ENCODE measurements at places on chromosomes 5 and 9.

- peak; percentile 93 for DNase-seq
These were observed 226.5 kb downstream of the FANCC start for GRCh38 chr9:95090871-95091577.

DNA sequence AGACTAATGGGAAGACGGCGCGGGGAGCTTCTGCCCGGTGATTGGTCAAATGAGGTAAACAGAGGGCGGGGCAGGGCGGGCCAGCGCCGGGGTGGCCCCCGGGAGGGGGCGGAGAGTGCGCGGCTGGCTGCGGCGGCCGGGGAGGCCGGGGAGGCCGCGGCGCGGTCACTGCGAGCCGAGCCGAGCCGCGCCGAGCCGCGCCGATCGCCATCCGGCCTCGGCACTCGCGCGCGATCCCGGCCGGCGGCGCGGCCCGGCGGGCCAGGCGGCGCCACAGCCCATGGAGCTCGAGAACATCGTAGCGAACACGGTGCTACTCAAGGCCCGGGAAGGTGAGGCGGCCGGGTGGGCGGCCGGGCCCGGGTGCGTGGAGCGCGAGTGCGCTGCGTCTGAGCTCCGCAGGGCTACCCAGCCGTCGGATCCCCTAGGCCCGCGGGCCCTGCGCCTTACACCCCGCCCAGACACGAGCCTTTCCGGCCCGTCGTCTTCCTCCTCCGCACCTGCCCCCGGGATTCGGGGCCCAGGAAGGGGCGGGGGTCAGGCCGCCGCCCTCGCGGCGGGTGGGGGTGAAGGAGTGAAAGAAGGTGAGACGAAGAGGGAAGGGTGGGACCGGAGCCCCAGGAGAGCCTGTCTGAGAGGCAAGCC is at the start of gene GRK6:
Gene GRK6, plus strand, starts transcription at position 111 of the 645 bp plus-strand sequence. Its CDS starts 170 bp downstream, at position 281.
- peak; percentile 56 for DNase-seq

- no peak for DNase-seq
These were observed 312.0 kb upstream of the MSX2 start for GRCh38 chr5:174412374-174412773.

DNA sequence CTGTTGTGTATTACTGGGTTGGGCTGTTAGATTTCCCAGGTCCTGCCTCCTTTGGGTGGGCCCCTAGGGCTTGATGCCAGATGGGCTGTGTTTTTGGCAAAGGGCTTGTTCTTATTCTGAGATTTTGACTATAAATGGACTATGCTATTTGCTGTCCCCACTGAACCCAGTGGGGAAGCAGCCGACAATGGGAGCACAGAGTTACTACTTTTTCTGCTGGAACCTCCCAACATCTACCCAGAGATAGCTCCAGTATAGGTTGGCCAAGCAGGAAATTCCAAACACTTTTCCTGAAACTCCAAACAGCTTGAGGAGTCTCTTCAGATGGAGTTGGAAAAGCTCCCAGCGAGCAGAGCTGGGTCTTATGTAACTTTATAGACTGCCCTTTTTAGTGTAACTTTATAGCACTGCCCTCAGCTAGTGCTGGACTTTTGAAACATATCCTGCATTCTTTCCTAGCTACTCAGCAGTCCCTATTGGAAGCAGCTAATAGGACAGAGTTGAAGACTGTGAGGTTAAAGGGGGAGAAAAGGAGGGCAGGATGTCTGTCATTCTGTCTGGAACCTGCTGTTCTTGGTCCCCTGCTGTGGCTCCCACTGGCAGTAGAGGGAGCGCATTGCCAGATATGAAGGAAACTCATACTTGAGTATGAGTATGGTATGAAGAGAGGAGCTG is 21.0 kb downstream of the RUSC2 start:
- DNase-seq, result peak; percentile 52

DNA sequence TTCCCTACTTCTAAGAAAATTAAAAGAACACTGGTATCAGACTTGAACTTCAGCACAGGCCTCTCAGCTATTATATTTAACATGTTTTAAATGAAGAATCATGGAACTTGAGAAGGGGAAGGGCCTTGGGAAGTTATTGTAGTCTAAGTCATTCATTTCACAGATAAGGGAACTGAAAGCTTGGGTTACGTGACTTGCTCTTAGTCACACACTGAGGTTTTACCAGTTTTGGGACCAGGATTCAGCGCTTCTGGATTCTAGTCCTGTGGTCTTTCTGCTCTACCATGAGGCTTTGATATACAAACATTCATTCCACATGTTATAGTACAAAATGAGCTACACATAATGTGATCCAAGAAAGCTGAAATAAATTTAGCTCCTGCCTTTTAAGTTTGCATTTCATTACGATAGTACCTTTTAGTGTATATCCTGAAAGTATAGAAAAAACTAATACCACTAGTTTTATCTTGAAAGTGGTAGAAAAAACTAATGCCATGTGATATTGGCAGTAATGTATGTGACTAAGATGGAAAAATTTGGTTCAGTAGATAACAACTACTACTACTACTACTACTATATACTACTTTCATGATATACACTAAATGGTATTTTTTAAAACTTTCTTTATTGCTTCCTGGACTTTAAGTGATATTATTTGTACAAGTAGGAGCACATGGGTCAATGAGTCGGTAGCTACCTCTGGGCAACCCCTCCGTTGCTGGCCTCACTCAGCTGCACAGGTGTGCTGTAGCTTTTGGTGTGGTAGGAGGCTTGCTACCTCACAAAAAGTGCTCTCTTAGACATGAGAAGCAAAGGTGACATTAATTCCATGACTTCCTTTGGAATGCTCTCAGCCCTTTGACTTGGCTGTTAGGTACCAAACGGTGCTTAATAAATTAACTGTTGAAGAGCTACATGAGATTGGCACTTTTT is 40.7 kb downstream of the F2RL2 start:
- DNase-seq, result no peak

DNA sequence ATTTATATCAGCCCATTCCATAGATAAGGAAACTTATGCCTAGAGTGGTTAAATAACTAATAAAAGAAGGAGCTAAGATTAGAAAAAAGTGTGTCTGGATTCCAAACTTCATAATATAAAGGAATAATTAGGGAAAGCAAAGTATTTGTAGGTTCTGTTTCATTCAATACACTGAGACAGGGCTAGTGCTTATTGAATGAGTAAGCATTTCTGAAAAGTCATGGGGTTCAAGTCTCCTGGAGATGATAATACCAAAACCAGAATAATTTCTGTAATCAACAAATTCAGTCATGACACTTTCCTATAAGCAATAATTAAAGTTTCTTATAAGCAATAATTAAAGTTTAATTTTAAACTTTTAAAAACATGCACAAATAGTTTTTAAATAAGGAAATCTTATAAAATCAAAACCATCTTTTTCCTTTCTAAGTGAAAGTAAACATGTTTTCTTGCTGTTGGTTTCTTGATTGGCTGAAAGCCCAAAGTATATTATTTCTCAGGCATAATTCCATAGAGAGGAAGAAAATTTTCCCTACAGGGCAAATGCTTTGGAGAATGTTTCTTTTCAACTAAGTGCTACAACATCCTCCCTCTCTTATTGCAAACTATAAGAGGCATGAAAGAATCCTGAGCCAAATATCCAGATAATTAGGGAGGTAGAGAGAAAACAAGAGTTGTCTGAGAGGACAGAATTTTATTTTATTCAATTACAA is 510.2 kb downstream of the PRELID2 start:
- no peak for DNase-seq

DNA sequence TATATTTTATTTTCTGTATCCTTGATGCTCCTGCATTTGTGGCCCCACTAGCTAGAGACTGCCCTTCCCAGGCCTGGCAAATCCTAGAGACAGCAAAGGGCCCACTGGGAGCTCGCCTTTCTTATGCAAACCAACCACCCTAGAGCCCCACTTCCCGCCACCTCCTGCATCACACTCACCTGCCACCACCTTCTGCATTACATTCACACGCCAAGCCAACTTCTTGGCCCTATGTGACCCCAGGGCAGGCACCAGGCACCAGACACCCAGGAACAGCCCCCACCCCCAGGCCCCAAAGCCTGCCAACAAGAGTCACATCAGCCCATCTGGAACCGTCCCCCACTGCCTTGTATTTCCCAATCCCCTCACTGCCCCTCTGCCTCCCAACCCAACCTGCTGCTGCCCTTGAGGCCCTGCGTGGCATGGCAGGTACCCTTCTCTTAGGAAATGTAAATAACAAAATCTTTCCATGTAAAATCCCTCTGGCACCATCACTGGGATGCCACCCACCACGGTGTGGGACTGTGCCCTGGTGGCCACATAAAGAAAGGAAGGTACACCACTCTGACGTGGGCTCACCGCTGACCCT is 22.0 kb downstream of the ROR2 start:
- no peak for DNase-seq

- DNase-seq, result no peak
These were observed 118.5 kb upstream of the CACNA1B start for GRCh38 chr9:137759117-137759516.

DNA sequence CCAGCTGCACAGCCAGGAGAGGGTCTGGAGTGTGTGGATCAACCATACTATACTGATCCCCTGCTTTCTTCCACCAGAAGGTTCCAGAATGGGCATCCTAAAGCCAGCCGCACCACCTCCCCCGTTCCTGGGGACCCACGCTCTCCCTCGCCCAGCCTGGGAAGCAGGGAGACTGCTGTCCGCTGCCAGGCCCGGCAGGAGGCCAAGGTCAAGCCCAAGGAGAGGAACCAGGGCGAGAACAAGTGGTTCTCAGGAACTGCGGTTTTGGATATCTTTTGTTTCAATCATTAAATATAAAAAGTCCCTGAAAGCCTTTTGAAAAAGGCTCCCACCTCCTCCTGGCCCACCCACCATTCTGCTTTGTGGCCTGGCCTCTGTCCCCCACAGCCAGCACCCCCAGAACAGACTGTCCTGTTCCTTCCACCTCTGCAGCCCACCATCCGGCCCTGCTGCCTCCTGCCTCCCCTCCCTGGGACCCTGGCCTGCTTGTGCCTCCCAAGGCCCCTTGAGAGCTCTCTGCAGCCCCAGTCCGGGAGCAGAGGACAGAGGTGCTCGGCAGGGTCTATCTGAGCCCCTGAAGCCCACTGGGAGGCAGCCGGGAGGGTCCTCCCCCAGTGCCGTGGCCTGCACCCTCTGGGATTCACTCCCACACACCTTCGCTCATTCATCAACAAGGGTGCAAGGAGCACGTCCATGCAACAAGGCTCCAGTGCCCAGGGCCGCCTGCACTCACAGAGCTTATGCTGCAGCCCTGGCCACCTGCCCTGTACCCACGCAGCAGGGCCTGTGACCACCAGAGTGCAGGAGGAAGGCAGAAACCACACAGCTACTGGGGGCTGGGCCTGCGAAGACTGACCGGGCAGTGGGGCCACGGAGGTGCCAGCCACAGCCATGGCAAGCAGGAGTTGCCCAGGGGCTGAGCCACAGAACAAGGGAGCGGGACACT is 614 bp upstream of the LCN6 start:
- DNase-seq, result no peak

DNA sequence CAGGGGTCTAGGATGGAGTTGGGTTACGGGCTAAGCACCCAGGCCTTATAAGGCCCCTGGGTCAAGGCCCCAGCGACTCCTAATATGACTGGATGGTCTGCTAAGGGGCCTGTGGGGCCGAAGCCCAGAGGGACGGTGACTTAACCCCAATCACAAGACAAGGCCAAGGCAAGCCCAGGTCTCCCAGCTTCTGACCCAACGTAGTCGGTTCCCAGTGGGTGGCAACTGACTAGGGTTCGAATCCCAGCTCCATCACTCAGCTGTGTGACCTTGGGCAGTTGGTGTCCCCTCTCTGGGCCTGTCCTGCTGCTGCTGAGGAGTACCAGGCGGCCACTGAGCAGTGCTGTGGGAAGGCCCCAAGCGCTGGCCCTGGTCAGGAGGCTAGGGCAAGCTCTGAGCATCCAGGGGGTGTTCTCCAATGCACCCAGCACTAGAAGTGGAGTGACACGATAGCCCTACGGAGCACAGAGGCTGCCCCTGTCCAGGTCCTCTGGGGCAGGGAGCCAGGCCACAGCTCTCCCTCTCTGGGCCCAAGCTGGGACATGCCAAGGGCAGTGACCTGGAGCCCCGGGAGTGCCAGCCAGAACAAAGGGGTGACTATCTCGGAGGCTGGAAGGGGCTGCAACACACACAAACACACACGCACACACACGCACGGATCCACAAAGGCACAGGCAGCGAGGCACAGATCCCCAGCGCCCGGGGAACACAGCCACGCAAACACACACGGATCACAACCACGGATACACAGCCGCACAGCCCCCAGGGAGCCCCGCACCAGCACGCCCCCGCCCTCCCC is 512 bp downstream of the AK1 start:
- peak; percentile 44 for DNase-seq

GRCh38 chr5:177510567-177511053 is 984 bp upstream of the DOK3 start:
- DNase-seq, result no peak

DNA sequence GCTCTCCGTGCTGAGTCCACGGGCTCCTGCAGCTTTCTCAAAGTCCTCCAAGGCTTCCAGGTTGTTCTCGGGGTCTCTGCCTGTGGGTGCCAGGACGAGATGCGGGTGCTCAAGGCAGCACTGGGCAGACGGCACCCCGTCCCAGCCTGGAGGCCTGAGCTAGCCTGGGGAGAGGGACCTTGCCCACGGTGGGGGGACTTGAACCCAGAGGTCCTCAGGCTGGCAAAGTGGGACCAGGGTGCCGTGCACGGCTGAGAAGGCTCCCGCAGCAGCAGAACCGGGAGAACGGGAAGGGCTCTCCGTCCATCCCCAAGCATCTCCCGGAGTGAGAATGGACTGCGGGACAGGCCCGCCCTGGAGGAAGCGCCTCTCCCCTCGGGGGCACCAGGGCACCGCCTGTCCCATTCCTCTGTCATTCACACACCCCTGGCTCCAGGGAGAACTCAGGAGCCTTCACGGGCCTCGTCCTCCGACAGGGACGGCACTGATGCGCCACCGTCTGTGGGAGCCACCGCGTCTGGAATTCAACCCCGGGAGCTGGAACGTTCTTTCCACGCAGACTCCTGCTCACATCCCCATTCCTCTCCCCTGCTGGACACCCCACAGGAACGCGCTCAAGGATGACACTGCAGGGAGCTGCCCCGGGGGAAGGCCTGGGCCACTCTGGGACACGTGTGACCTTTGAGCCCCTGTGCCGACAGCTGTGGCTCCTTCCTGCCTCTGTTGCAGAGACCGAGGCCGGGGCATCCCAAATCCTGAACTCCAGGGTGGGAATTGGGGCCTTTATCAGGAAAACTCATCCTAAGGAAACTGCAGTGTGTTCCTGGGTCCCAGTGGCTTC is 16.3 kb upstream of the OBP2B start:
- no peak for DNase-seq

- DNase-seq, result no peak
These were observed 32.0 kb downstream of the CKMT2 start for GRCh38 chr5:81265101-81265500.

All from SJCRH30 (cell line).